Chondrocyte (in vitro differentiated cells): ENCODE measurements at places on chromosomes 12 and 14. TPM values are rescaled to one million over a fixed set of nuclear protein-coding genes. Genes with fewer than 3 reads are reported as not detected.

- DNase-seq = no peak
Measured at GRCh38 chr14:39372656-39373055, 59.6 kb downstream of the FBXO33 start.

- no peak for DNase-seq
Measured at GRCh38 chr12:91182636-91183455, at the start of gene DCN. DCN (minus strand) TSS chr12:91182817; CDS start chr12:91178552, 4,265 bp downstream.

GRCh38 chr14:90446405-90446804 lies 49.6 kb downstream of the CALM1 start:
- DNase-seq = no peak

DNA sequence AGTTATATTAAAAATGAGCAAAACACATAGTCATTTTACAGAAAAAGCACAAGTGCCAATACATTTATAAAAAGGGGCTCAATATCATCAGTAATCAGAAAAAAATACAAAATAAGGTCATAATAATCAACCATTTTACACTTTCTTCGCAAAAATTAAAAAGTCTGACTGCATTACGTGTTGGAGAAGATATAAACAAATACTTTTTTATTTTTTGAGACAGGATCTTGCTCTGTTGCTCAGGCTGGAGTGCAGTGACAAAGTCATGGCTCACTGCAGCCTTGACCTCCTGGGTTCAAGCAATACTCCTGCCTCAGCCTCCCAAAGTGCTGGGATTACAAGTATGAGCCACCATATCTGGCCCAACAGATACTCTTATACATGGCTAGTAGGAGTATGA lies 181.5 kb upstream of the DIO3 start:
- no peak for DNase-seq

- DNase-seq = peak; percentile 46
Measured at GRCh38 chr14:93984070-93984469, 7.7 kb upstream of the ASB2 start.

GRCh38 chr12:62098132-62098531 lies 162.1 kb upstream of the USP15 start:
- no peak for DNase-seq

- DNase-seq = no peak
Measured at GRCh38 chr12:49105504-49106084, 5.1 kb downstream of the LMBR1L start.

GRCh38 chr12:119326341-119326740 lies 8.2 kb upstream of the CCDC60 start:
- DNase-seq = no peak

DNA sequence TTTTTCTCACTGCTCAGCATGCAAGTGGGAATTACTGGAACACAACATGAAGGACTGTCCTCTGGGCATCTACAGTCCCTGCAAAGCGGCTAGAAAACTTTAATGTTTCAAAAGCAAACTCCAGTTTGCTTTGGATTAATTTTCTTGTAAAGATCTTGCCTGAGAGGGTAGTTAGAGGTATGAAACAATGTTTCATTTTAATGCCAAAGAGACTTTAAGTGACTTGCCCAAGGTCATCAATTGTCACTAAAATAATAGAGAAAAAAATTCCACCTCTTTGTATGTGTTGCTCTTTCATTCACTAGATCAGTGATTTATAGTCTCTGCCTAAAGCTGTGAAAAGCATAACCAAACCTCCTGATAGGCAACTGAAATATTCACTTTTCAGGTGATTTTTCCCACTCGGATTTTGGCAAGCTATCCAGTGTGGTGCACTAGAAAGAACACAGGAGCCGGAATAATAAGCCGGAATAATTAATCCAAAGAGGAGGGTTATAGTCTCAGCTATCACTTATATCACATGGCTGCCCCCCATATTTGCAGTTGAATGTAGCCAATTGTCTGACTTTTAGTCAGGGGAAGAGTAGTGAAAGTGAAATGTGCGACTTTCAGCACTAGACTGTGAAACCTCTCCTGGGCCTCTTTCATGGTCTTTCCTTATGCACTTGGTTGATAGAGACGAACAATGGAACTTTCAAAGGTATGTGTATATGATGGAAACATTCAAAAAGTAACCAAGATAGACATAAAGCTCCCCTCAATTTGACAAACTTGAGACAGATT lies 107.7 kb downstream of the SLC6A15 start:
- no peak for DNase-seq

- DNase-seq = no peak
Measured at GRCh38 chr12:5497329-5498053, 65.6 kb downstream of the NTF3 start.

GRCh38 chr14:99575043-99576023 lies 28.7 kb downstream of the CCDC85C start:
- no peak for DNase-seq

DNA sequence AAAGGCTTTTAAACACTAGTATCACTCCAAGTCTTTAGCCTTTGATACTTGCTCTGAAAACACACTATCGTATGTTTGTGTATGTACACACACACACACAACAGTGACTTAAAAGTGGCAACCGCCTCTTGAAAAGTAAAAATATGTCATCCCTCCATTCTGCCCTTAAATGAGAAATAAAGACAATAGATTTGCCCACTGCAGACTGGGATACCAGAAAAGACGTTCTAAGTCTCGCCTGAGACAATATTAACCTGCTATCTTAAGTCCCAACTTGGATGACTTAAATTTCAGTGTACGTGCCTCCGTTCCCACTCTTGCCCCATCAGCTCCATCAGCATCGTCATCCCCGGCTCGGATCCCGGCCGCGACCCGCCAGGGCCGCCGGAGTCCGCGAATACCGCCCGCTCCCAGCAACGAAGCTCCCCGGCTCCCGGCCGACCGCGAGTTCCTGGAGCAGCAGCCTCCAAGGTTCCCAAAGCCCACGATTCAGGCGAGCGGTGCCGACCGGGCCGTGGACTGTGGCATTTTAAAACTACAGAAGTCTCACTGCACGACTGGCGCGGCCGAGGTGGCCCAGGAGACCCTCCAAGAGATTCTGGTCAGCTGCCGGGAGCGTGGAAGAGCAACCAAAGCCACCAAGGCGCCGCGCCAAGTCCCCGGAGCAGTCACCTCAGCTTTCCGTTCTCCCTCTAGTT lies 2.8 kb upstream of the ARID2 start:
- DNase-seq = no peak

DNA sequence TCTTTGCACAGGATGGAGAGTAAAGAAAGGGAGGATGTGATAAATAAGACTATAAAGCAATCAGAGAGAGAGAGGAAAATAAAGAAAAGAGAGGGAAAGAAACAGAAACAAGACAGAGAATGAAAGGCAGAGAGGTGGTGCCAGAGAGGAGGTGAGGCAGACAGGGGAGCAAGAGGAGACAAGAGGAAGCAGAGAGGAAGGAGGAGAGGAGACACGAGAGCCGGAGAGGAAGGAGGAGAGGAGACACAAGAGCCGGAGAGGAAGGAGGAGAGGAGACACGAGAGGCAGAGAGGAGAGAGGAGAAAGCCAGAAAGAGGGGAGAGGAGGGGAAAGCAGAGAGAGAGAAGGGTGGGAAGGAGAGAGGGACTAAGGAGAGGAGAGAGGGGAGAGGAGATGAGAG lies 125.2 kb downstream of the PAPOLA start:
- no peak for DNase-seq

DNA sequence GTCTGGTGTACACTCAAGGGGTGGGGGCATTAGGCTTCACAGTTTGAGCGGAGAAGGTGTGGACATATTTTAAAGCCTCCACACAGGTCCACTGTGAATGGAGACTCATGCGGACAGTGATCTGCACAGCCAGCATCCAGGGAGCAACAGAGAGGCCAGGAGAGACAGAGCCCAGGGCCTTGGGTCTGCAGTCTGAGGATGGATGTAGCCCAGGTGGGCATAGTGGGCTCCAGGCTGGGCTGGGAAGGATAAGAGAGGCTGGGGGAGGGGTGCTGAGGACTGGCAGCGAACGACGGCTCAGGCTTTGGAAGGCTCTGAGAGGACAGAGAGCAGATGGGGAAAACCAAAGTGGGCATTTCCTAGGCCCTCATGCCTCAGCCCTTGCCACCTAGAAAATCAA lies 128.8 kb downstream of the PAPOLA start:
- no peak for DNase-seq

GRCh38 chr12:68198507-68199086 lies 27.0 kb downstream of the IL26 start:
- no peak for DNase-seq

- DNase-seq = no peak
Measured at GRCh38 chr14:103527408-103528145, 1.4 kb upstream of the TRMT61A start.

GRCh38 chr12:56991319-56992246 lies 14.8 kb downstream of the ZBTB39 start:
- DNase-seq = no peak

Gene ASB2
- 0.67 to 1.2 TPM in 2 of 3 replicates, not detected in the other for total RNA-seq

Gene EML1
- total RNA-seq = 36.4 to 61.0 TPM (median 39.6 TPM) in 3 replicates

Gene FAM186B
- total RNA-seq = 0.27 to 0.51 TPM (median 0.46 TPM) in 3 replicates

Gene TAS2R43
- 0.22 to 0.44 TPM in 2 of 3 replicates, not detected in the other for total RNA-seq

Gene CBLN3
- total RNA-seq = 5.2 to 6.1 TPM (median 5.5 TPM) in 3 replicates

Gene HOXC12
- total RNA-seq = not detected in 3 replicates

Gene OLR1
- total RNA-seq = 0.28 TPM in 1 of 3 replicates, not detected in the others

Gene NFE2
- not detected in 3 replicates for total RNA-seq

Gene ATN1
- 103 to 110 TPM (median 106 TPM) in 3 replicates for total RNA-seq

Gene GALNT16
- total RNA-seq = 28.1 to 36.7 TPM (median 34.4 TPM) in 3 replicates

Gene CELA1
- not detected in 3 replicates for total RNA-seq

Gene TROAP
- 4.0 to 6.5 TPM (median 6.2 TPM) in 3 replicates for total RNA-seq

Gene B4GALNT1
- 20.8 to 21.8 TPM (median 21.4 TPM) in 3 replicates for total RNA-seq
